ENCODE measurements at places on chromosomes 3 and 15.

GRCh38 chr3:65033576-65033975 lies 345.8 kb upstream of the ADAMTS9 start:
- DNase-seq, result no peak

GRCh38 chr15:93141371-93141794 lies 52.4 kb upstream of the RGMA start:
- no peak for DNase-seq

- no peak for DNase-seq
Measured at GRCh38 chr15:79811406-79812405, 85.1 kb downstream of the MTHFS start.

DNA sequence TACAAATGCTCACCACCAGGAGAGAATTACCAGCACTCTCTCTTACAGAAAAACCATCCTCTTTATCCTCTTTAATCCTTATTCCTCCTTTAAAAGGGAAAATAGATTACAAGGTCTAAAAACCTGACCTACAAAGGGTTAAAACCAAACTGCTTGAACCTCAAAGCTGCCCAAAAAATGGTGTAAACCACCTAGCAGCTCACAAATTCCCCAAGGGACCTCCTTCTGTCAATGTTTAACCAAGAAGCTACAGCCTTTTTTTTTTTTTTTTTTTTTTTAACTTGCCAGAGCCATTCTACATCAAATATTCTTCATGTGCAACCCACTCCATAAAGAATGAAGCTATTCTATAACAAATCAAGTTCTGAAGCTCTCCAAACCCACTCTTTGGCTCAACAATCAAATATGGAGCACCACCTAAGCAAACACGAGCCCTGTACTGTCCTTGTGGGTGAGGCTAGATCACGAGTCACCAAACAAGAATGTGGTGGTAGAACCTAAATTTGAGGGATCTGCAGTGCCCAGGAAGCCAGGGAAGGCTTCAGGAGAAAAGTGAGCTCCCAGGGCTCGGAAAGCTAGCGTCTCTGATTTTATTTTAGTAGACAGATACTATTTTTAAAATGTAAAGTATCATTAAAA lies 20.1 kb downstream of the OSBPL10 start:
- DNase-seq, result no peak

DNA sequence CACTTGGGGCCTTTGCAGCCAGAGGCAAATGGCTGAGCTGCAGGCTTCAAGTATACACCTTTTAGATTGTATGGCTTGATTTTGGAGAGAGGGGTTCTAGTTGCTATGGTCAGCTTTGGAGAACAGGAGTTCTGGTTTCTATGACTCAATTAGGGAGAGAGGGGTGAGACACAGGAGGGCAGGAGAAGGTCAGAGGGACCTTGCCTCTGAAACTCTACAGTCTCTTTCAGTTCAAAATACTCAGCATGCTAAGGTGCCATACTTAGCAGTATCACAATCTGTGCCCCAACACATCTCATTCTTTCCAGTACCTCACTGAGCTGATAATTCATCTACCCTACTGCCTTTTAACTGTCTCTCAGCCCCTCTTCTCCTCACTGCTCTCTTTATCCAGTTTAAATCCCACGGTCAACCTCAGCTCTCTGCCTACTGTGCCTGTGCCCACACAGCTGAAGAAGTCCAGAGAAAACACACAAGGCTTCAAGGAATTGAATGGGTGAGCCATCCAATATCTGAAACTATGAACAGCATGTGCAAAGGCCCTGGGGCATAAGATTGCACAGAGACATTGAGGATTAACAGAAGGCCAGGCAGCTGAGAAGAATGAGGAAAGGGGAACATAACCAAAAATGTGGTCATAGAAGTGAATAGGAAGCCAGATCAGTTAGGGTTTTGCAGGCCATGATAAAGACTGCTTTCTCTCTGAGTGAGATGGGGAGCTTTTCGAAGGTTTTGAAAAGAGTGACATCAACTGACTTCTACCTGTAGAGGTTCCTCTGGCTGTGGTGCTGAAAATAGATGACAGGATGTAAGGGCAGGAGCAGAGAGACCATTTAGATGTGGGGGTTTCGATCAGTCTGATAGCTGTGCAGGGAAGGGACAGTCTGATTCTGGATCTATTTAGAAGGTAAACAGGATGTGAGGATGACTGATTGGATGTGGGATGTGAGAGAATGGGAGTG lies 54.5 kb upstream of the C3orf80 start:
- DNase-seq, result no peak

DNA sequence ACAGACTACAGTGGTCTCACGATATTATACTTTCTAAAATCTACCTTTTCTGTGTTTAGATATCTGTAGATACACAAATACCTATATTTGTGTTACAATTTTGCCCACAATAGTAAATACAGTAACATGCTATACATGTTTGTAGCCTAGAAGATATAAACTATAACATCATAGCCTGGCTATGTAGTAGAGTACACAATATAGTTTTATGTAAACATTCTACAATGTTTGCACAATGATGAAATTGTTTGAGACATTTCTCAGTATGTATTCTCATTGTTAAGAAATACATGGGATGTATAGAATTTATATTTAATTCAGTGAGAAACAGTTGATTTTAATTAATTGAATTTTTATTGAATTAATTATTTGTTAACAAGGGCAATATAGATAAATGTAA lies 1367.0 kb downstream of the OTOL1 start:
- no peak for DNase-seq

GRCh38 chr3:157111518-157111917 lies 48.4 kb downstream of the CCNL1 start:
- DNase-seq, result no peak

- DNase-seq, result no peak
Measured at GRCh38 chr15:93897377-93897776, 334.0 kb upstream of the MCTP2 start.

DNA sequence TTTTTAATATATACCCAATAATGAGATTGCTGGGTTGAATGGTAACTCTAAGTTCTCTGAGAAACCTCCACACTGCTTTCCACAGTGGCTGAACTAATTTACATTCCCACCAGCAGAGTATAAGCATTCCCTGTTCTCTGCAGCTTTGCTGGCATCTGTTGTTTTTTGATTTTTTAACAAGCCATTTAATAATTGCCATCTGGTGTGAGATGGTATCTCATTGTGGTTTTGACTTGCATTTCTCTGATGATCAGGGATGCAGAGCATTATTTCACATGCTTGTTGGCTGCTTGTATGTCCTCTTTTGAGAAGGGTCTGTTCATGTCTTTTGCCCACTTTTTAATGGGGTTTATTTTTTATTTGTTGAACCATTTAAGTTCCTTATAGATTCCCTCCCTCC lies 75.0 kb upstream of the EPHB3 start:
- DNase-seq, result no peak

- DNase-seq, result no peak
Measured at GRCh38 chr15:68497206-68497910, 65.4 kb upstream of the ITGA11 start.

DNA sequence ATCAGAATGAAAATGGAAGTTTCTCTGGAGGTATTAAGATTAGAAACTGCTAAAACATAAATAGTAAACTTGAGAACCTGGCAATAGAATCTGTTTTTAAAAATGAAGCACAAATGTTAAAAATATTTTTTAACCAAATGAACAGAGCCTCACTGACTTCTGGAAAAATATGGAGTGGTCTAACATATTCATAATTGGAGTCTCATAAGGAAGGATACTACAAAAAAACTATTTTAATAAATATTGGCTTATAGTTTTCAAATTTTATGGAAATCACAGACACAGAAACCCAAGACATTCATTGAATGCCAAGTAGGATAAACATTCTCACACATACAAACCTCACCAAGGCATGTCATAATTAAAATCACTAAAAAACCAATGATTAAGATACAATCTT lies 23.6 kb upstream of the TASOR start:
- no peak for DNase-seq

DNA sequence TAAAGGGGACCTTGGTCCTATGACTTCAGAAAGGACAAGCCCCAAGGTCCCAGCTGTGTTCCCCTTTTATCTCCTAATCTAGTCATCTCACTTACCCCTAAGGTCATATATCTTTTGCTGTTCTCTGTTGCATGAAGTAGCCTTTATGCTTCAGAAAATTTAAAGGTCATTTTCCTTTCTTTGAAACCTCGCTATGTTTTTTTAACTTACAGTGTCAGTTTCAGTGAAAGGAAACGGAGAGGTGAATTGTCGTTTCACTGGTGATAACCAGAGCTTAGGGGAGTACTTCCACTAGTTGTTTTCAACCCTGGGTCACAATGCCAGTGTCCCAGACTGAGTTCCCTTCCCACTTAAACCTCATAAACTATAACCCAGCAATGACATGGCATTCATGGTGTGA lies 357.4 kb downstream of the GAP43 start:
- no peak for DNase-seq

GRCh38 chr3:44969154-44969827 lies 6.7 kb downstream of the ZDHHC3 start:
- no peak for DNase-seq

- no peak for DNase-seq
Measured at GRCh38 chr3:104526901-104527401, 839.8 kb upstream of the ALCAM start.

DNA sequence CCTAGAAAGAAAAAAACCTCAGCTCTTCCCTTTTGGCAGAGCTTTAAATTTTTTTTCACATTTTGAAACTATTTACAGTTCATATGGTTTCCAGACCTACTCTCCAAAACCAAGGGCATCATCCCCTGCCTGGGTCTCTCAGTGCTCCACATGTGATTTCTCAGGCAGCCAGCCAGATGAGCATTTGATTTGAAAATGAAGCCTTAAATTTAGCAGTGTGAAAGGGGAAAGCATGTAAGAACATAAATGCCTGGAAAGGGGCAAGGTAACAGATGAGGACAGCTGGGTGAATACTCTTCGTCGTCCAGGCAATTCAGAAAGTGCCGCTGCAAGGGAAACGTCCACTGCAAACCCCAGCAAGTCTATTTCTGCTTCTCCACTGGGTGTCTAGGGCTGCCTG lies 94.8 kb downstream of the ATP8B4 start:
- DNase-seq, result no peak

All from pulmonary artery endothelial cell (primary cell).